ENCODE measurements at places on chromosomes 4 and X. TPM values are rescaled to one million over a fixed set of nuclear protein-coding genes. Genes with fewer than 3 reads are reported as not detected.

EDA2R gene
- total RNA-seq, result 0.72 TPM

AMMECR1 gene
- 17.5 TPM for total RNA-seq

GAGE13 gene
- not detected for total RNA-seq

PHEX gene
- 0.36 TPM for total RNA-seq

OPRPN gene
- not detected for total RNA-seq
